ENCODE measurements at places on chromosomes 12 and 14.

- no peak for DNase-seq
Observed at GRCh38 chr12:110657747-110658146, 31.2 kb downstream of the HVCN1 start.

DNA sequence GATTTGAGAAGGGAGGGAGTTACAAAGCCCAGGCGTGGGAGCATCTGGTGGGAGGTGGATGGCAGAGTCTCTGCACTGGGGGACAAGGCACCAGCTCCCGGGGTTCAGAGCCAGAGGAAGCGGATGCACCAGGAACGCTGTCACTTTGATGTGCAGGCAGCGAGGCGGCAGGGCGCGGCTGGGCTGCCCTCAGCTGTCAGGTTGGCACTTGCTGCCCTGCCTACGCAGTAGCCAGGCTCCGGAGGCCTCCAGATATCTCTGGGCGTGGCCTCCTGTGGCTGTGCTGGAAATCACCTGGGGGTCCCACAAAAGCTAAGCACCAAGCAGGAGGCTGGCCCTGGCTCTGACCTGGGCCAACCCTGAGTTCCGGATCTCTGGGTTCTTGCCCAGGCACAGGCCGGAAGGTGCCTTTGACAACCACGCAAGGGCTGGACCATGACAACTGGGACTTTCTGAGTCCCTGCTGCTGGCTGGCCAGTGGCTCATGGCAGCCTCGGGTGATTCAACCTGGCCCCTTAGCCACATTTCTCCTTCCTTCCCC, 62.1 kb upstream of the MAP1LC3B2 start:
- no peak for DNase-seq

DNA sequence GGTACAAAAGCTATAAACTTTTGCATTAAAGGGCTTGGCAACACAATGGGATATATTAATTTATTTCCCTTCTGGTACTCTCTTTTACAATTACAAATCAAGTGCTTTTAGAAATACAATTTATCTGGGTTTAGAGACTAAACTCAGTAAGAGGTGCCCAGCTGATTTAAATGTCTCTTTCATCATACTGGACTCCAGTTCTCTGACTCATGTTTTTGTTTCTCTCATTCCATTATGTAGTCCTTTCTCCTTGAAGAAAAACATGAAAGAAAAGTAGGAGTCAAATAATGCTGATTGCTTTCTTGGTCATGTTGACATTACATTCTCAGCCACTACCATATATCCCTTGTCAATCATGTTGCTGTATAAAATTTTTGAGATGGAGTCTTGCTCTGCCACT, 36.3 kb upstream of the CFL2 start:
- DNase-seq: no peak

DNA sequence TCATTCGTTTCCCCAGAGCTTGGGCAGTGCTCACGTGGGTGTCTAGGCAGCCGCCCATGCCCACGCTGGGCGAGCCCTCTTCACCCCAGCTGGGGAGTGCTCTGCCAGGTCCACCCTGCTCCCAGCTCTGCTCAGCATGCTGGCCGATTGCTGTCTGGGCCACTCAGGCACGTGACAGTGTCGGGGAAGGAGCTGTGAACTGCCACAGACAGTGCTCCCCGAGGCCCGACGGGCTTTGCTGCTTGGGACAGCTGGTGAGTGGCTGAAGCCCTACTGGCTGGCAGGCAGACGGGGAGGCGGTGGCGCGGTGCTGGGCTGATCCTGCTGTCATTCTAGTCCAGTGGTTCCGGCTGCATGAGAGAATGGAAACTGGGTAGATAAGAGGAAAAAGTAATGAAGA, 15.8 kb downstream of the NOC4L start:
- DNase-seq: no peak

GRCh38 chr14:89543425-89543790, 126.4 kb upstream of the FOXN3 start:
- no peak for DNase-seq

DNA sequence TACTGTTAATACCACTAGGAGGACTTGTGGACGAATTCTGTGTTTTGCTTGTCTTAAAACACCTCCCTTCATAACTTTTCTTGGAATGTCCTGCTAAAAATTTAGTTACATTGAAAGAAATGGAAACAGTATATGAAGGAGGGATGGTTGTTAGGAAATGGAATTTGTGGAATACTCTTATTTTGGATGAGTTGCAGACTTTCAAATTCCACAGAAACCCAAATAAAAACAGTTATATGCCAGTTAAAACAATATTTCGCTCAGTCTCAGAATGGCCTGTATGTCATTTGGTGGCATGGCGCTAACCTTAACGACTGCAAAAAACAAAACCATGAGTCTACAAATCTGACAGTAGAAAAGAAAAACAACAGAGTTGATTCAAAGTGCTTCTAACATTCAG, 12.2 kb upstream of the ARHGAP5 start:
- no peak for DNase-seq

DNA sequence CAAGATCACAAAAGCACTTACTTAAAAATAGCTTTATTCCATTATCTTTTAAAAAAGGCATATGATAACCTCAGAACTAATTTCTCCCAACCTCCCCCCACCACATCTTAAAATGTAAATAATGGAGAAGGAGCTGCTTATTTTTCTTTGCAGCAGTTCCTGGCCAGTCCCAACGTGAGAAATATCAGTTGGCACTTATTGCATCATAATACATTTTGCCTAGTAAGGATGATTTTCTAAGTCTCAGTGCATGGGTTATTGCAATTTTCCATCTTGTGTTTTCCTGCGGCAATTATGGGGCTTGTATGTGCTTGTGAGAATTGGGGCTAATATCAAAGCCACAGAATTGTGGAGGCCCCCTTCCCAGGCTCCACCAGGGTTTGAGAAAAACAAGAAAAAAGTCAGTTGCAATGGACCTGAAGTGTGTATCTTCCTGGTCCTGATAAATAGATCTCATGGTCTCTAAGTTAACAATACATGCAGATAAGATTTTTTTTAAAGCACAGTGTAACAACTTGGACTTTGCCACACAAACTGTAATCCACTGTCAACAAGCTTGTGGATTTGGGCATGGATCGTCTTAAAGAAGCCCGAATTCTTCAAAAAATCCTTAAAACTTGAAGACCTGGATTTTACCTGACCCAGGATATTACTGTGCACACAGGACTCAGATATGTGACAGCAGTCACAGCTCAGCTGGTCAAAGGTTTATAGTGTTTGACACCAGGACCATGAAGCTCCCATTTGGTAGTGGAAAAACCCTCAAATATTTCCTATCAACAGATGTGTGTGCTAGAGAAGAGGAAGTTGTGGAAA, 2.8 kb upstream of the WSB2 start:
- DNase-seq: no peak

DNA sequence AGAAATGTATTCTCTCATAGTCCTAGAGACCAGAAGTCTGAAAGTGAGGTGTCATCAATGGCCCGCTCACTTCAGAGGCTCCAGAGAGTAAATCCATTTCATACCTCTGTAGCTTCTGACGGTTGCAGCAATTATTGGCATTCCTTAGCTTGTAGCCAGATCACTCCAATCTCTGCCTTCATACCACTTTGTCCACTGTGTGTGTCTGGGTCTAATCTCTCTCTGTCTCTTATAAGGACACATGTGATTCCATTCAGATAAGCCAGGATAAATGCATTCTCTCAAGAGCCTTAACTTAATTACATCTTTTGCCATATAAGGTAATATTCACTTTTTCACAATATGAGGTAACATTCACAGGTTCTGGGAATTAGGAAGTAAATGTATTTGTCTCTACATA, 365.7 kb downstream of the GXYLT1 start:
- DNase-seq: no peak
